ENCODE measurements at places on chromosomes 7 and 10.

DNA sequence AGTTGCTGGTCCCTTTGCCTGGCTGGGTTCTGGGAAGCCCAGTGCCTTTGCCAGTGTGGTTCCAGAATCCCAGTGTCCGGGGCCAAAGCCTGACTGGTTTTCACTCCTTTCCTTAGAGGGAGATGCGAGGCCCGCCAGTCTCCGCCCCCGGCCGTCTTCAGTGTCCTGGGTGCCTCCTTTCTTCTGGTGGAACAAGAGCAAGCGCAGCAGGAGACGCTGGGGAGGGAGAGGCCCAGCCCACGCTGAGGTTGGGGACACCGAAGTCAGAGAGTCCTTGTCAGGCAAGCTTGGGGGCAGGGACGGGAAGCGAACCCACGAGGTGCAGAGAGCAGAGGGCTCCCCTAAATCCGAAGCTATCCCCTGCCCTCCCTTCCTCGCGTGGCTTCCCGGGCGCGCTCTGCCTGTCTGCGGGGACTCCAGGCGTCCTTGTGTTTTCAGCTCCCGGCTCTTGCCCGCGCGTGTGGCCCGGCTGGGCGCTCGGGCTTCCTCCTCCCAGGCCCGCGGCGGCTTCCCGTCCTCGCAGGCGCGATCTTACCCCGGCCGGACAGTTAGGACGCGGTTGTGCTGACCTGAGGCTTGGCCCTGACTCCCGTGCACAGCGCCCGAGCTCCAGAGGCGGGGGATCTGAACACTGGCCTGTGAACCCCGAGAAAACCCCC is 60.6 kb upstream of the UBE3C start:
- no peak for DNase-seq

DNA sequence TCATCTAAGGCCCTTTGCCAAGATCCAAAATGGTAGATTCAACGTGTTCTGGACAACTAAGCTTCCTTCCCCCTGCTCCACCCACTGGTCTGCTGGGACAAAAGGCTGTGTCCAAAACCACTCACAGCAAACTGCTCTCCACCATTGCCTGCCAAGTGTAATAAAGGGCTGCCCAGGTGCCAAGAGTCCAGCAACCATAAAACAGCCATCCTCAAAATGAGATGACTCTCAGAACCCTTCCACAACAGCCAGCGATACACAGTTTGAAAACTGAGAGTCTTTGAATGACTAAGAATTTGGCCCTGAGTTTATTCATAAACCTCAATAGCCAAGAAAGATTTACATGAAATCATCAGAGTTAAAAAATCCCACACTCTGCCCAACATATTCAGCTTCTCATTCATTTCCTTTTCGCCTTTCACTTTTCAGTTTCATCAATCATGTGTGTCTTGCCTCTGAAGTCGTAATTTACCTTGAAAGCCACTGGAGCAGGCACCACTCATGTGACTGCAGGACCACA is 658.1 kb upstream of the MGMT start:
- DNase-seq, result no peak

DNA sequence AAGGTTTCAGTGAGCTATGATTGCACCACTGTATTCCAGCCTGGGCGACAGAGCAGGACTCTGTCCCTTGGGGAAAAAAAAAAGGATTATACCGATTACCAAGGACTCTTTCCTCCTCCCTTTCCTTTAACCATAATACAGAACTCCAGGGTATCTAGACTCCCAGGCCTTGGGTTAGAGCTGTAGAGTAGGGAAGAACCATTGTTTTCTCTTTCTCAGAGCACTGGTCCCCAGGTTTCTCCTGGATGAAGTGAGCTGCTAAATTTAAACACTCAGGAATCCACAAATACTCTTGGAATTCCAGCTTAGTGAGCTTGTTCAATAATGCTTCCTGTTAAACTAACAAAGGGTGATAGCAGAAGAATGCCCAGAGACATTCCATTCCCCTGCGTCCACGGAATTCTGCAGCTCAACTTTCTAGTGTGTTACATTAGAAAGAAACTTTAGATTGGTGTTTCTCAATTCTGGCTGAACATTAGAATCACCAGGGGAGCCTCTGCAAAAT is 14.6 kb upstream of the RPEL1 start:
- no peak for DNase-seq

DNA sequence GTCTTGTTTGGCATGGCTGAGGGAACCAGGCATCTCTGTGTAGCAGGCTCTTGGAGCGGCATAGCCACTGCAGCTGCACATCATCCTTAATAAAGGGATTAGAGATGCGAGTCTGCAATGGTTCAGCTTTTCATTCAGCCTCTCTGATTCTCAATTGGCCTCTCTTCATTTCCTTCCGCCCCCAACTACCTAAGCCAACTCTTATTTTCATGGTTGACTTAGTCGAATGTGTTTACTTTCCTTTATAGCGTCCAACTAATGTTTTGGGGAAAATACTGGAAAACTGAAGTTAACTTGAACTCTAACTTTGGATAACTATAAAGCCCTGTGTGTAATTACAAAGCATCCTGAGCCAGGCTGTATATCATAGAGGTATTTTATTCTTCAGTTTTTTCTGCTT is 202.2 kb upstream of the KIAA1217 start:
- DNase-seq, result no peak

DNA sequence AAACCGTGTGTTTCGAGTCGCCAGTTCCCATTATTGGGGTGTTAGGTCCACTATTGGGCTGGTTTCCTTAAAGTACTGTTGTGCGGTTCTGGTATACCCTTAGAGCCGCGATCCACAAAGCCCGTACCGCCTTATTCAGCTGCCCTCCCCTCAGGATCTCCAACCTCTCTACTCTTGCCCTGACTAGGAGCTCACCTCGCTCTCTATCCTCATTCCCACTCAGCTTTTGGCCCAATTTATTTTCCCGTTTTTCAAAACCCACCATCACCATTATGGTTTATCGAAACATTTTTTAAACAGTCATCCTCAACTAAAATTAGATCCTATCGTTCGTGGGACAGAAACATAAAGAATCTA is 461 bp upstream of the ETV1 start:
- DNase-seq, result no peak

GRCh38 chr10:21599582-21599981 is 65.5 kb downstream of the MLLT10 start:
- DNase-seq, result no peak

DNA sequence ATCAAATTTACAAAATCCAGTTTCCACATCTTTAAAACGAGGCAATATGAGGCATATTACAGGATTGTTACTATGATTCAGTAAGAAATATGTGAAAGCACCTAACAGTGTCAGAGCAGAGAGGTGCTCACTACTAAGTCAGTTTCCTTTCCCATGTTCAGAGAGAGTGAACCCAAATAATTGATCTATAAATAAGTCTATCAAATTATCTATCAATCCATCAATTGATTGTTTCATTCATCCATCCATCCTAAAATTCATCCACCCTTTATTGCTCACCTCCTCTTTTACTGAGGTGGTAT is 340.8 kb downstream of the SUGCT start:
- DNase-seq, result no peak

DNA sequence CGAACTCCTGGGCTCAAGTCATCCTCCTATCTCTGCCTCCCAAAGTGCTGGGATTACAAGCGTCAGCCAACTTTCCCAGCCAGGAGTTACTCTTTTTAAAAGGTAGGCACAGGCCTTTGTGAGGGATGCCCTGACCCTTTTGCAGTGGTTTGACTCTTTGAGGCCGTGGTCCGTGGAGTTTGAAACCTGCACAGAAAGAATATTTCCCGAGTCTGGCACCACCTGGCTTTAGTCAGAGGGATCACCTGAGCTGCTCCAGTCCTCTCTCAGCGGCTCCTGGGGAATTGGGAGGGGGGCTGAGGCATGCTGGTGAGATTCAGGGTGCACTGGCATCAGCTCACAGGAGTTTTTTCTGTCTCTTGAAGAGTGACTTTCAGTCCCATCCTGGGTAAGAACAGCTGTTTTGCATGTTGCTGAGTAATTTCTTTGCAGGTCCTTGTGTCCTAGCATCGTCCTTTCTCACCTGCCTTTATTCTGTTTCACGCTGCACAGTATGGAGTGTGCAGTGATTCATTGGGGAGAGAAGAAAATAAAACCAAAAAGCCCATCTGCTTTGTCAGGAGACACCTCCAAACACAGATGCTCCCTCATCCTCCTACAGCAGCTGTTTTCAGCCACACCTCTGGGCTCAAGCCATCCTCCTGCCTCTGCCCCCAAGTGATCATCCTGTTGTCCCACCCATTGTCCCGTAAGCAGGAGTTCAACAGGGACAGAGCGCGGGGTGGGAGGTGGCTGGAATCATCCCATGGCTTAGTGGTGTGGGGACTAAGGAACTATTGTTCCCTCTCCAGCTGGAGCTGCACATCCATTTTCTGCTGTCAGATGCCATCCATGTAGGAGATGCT is 284.7 kb downstream of the CAMK1D start:
- DNase-seq, result no peak

GRCh38 chr7:51545131-51545530 is 228.5 kb upstream of the COBL start:
- DNase-seq, result no peak

GRCh38 chr7:2197436-2198155 is 35.1 kb downstream of the MAD1L1 start:
- no peak for DNase-seq

GRCh38 chr10:127922675-127923366 is 15.9 kb downstream of the PTPRE start:
- no peak for DNase-seq

DNA sequence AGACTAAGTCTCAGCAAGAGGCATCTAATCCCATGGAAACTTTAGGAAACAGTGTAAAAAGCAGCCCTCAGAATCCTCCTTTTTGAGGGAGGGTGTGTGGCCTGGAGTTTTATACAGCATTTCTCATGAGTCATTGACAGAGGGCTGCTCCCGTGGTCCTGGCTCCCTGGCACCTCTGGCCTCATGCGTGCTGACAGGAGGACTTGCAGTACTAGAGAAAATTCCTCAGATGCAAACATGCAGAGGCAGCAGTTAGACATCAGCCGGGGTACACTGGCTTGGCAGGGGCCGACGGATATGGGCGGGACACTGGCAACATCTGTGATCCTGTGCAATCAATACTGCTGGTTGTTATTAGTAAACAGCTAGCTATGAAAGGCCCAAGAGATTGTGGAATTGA is 925.1 kb upstream of the CELF2 start:
- no peak for DNase-seq

- DNase-seq, result no peak
Measured at GRCh38 chr7:11228515-11228914, 254.8 kb downstream of the PHF14 start.

DNA sequence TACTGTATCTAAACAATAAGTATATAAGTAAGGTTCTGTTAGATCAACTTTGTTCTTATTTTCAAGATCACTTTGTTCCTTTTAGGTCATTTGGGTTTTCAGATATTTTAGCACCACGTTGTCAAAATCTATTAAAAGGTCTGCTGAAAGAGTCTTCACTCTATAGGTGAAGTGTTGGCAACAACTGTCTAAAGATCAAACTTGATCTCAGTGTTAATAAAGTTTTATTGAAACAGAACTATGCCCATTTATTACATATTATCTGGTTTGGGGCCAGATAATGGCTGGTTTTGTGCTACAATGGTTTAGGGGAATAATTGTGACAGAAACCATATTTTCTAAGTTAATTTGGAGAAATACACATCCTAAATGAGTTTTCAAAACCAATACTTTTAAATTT is 478.9 kb upstream of the GRM3 start:
- DNase-seq, result no peak

DNA sequence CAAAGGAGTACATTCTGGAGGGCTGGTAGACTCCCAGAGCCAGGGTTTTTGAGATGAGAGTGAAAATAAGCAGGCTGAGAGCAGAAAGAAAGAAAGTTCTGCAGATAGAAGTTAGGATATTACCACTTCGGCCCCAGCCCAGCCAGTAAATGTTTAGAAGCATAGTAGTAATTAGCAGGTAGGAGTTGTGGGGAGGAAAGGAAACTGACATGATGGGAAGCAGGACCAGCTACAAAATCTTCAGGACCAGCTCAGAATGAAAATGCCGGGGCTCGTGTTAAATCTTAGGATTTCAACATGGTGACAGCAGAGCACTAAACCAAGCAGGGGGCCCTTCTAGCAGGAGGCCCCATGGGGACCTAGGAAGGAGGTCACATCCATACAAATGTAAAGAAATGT is 28.7 kb downstream of the PRSS2 start:
- DNase-seq, result no peak

DNA sequence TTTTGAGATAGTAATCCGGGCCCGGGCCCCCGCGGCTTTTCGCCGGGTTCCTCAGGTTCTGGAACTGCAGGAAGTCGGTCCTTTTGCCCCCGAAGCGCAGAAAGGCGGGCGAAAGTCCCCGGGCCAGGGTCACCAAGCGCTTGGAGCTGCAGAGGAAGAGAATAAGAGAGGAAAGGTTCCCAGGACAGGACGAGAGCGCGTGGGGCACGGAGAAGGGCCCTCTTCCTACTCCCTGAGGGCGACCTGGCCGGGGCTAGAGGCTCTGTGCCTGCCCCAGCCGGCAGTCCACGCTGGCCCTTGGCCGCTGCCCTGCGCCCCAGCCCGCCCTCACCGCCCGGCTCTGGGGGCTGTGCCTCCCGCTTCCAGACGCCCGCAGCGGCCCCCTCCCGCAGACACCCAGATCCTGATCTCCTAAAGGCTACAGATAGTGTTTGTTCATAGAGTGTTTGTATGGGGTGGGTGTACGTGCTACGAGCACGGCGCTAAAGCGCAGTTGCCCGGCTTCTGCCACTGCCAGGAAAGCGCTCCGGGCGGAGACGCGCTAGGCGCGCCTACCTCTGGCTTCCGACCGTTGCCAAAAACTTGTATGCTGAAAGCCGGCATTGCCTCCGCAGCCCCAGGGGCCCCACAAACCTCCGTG is 3.2 kb downstream of the HPSE2 start:
- DNase-seq, result no peak

DNA sequence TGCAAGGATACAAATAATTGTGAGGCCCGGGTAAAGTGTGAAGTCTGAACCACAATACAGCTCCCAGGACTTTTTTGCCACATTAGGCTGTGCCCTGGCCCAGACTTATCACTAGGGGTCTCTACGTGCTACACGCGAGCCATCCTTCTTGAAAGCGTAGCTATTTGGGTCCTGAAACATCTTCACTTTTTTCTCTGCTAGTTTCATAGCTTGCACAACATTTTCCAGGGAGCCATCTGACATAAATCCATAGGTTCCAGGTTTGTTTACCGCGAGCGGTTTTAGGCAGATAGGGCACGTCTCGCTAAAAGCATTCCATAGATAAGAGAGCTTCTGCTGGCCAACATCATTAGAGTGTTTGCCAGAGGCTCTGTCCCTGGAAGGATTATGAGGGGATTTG is 226.5 kb downstream of the RPS24 start:
- DNase-seq, result no peak

GRCh38 chr10:104028146-104028545 is 57.5 kb downstream of the COL17A1 start:
- DNase-seq, result no peak

- no peak for DNase-seq
Measured at GRCh38 chr7:2855386-2855785, 11.3 kb upstream of the GNA12 start.

DNA sequence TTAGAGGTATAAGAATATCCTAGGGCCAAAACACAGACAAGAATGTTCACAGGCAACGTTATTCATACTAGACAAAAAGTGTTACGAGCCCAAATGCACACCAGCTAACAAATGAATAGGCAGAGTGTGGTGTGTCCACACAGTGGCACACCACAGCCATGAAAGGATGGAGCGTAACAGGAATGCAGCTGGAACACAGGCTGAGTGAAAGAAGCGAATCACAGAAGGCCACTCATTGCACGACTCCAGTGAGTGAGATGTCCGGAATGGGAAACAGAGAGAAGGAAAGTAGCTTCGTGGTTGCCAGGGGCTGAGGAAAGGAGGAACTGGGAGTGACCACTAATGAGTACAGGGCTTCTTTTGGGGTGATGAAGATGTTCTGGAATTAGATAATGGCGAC is 198.8 kb downstream of the TNS3 start:
- no peak for DNase-seq

GRCh38 chr10:72244573-72245038 is 28.5 kb upstream of the ASCC1 start:
- DNase-seq, result no peak

GRCh38 chr7:117562759-117563158 is 82.9 kb downstream of the CFTR start:
- DNase-seq, result no peak
